ENCODE measurements at places on chromosomes 2 and 18. TPM values are rescaled to one million over a fixed set of nuclear protein-coding genes. Genes with fewer than 3 reads are reported as not detected.

The MOGAT1 gene
- not detected for total RNA-seq

- DNase-seq, result no peak
Measured at GRCh38 chr2:43005975-43006833, 213.8 kb upstream of the HAAO start.

- no peak for DNase-seq
Measured at GRCh38 chr18:9333441-9334328, 888 bp upstream of the TWSG1 start.

The GLB1L gene
- 4.6 TPM for total RNA-seq

- DNase-seq, result no peak
Measured at GRCh38 chr18:58501066-58501896, 127.6 kb downstream of the ALPK2 start.

- no peak for DNase-seq
Measured at GRCh38 chr18:3886575-3887322, 436.8 kb downstream of the TGIF1 start.

GRCh38 chr18:38751211-38751610 lies 1185.6 kb upstream of the CELF4 start:
- DNase-seq, result no peak

DNA sequence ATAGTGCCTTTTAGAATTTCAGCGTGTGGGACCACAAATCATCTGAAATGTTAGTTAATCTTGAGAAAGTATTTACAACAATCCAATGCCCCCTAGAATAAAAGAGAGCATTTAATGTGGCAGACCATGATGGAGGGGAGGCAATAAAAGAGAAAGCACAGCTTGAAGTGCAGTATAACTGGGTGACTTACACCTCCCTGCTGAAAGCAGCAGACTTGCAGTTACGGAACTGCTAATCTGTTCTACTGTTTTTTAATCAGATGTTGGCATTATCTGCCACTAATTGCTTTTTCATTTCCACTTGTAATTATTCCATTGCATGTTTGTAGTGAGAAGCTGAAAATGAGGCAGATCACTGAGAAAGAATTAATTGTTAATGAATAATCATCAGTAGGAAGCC lies 130.5 kb upstream of the ITGA4 start:
- no peak for DNase-seq

The CLASP1 gene
- total RNA-seq, result 56.6 TPM
